KBM-7 (cell line): ENCODE measurements at places on chromosomes 11 and 22.

DNA sequence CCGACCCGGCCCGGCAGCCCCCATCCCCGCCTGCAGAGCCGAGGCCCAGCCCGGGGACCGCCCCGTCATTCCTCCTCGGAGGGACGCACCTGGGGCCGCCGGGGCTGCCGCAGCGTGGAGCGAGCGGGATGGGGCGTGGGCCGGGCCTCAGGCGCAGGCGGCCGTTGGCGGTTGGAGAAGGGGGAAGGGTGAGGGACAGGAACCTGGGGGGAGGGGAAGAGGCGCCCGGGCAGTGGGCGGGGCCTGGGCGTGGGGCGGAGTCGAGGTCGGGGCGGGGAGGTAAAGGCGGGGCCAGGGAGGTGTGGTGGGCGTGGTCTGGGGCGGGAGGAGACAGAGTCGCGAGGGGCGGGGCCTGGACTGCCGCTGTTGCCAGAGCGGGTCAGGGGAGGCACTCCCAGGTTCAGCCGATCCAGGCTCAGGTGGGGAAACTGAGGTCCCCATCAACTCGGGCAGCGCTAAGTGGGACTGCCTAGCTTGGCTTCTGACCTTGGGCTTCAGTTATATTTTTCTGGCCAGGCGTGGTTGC, at the start of gene TESMIN:
TSS of gene TESMIN (minus strand) at position 190 of the 526 bp plus-strand sequence. CDS start 860 bp downstream, outside the sequence.
- peak; percentile 71 for DNase-seq

DNA sequence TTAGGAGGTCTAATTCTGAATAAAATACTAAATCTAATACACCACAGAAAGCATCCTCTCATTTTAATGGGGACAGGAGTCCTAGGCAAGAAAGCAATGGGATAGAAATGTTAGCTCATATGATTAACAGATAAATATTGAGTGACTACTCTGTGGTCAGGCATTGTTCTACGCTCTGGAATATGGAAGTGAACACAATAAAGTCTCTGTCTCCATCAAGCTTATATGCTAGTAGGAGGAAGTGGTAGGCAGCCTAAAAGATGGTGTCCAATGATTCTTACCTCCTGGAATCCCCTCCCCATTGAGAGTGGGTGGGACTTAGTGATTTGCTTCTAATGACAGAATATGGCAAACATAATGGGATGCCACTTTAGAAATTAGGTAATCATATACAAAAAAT, 160.3 kb upstream of the PDGFD start:
- DNase-seq = no peak

- DNase-seq = no peak
Observed at GRCh38 chr22:41106122-41106968, 14.0 kb downstream of the EP300 start.

- no peak for DNase-seq
Observed at GRCh38 chr11:116579031-116579653, 193.6 kb downstream of the BUD13 start.

- no peak for DNase-seq
Observed at GRCh38 chr11:44950031-44950624, 555 bp downstream of the TP53I11 start.

DNA sequence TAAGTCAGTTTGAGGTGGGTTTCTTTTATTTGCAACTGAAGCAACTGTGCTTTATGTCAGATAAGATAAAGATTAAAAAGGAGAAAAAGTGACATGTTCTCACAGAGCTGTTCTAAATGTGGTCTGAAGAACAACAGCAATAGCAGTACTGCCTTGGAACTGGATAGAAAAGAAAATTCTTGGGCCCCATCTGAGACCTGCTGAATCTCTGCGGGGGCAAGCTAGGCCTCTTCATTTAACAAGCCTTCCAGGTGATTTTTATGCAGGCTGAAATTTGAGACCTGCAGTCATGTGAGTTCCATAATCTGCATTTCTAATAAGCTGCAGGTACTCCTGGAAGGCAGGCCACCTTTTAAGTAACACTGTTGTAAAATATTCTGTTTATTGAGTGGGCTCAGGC, 91.4 kb upstream of the CTSC start:
- no peak for DNase-seq
